Left ventricle myocardium inferior (tissue), 1 donor: ENCODE measurements at places on chromosomes 4 and X.

GRCh38 chr4:113293043-113293560 is 243.6 kb downstream of the ANK2 start:
- DNase-seq: no peak

DNA sequence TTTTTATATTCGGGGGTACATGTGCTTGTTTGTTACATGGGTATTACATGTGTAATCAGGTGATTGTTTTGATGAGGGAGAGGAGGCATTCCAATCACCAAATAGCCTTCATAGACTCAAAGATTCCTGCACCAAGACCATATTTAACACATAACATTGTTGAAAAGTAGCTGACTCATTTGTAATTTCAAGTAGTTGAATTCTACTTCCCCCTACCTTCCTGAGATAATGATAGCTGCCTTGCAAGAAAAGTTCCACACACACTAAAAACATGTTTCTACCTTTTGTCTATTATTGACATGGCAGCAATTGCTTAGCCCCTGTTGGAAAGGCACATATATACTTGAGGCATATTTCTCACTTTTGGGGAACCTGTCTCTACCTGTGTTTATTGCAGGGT is 16.1 kb downstream of the PGAM4 start:
- DNase-seq: no peak

DNA sequence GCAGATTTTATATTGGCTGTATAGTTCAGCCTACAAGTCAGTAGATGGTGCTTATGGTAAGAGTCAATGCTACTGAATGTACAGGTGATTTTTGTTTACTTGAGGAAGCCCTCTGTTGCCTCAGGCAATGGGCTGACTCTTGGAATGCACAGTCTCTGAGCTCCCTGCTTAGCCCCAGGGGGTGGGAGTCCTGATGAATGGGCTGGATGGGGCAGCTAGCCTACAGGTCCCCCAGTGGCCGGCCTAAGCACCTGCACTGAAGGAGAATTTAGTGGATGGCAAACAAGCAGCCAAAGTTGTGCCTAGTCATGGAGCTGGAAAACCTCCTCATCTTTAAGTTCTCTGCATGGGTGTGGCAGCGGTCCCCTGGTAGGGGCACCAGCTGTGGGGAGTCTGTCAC is 101.8 kb upstream of the CXorf51B start:
- DNase-seq: no peak

DNA sequence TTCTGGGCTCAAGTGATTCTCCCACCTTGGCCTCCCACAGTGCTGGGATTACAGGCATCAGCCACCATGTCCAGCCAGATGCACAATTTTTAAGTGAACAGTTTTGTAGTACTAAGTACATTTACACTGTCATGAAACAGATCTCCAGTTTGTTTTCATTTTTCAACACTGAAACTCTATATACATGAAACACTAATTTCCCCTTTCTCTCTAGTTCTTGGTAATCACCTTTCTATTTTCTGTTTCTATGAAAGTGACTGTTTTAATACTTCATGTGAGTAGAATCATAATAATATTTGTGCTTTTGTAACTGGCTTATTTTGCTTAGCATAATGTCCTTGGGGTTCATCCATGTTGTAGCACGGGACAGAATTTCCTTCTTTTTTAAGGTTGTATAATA is 237.4 kb downstream of the CAMK2D start:
- no peak for DNase-seq
